Activated naive CD4-positive, alpha-beta T cell treated with anti-CD3 and anti-CD28 coated beads for 36 hours (primary cell): ENCODE measurements at places on chromosomes 3 and 15.
A peak's percentile ranks its signal among the peaks of the same experiment; 100 is the strongest.

GRCh38 chr3:100185847-100186246 is 71.5 kb upstream of the FILIP1L start:
- DNase-seq = no peak

- peak; percentile 79 for DNase-seq
These were observed 307.9 kb upstream of the CBLB start for GRCh38 chr3:106176734-106177133.

GRCh38 chr15:75594276-75594675 is 15.2 kb upstream of the PTPN9 start:
- no peak for DNase-seq

DNA sequence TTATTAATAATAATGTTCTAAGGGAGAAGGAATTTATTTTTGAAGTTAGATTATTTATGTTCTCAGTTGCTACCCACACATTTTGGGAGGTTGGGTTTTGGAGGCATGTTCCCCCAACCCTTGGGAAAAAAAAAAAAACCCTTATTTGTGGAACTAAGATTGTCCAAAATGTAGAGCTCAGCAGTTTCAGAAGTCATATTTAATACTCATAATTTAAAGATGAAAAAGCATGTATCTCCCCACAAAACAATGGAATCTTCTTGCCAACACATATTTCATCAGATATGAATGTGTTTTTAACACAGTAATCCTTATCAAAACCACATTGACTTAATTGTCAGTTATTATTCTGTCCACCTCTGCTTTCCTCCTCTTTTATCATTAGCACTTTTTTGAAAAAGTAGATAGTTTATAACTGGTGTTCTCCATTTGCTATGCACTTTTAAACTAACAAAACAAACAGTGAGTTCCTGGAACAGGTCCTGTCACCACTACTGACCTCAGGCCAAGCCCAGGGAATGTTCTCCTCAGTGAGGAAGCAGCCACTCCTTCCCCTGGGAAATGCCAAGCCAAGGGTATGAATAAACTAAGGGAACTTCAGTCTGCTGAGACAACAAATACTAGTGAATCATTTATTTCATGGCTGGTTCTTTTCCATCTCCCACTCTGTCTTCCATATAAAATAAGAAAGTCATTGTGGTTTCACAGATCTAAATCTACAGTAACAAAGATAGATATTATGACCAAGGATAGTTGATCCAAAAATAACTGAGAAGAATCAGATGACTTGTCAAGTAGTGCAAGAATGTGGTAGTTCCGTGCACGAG is 414.4 kb upstream of the ALCAM start:
- DNase-seq = no peak
